Lower lobe of right lung (tissue), 2 donors: ENCODE measurements at places on chromosomes 3 and 15.

DNA sequence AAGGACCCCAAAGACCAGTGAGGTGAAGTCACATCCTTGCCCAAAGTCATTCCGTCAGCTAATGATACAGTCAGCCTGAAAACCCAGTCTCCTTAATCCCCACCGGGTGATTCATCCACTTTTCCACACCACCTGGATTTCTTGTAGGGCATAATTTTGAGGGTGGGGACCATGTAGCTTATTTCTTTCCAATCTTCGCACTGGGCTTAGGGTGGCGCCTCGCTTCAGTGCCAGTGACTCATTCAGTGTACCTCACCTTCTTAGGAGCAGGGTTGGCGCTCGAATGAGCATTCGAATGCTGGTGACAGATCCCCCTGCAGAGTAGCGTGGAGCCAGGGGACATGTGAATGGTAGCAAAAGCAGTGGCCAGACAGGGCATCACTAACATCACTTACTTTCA, 24.0 kb downstream of the BMF start:
- no peak for DNase-seq

DNA sequence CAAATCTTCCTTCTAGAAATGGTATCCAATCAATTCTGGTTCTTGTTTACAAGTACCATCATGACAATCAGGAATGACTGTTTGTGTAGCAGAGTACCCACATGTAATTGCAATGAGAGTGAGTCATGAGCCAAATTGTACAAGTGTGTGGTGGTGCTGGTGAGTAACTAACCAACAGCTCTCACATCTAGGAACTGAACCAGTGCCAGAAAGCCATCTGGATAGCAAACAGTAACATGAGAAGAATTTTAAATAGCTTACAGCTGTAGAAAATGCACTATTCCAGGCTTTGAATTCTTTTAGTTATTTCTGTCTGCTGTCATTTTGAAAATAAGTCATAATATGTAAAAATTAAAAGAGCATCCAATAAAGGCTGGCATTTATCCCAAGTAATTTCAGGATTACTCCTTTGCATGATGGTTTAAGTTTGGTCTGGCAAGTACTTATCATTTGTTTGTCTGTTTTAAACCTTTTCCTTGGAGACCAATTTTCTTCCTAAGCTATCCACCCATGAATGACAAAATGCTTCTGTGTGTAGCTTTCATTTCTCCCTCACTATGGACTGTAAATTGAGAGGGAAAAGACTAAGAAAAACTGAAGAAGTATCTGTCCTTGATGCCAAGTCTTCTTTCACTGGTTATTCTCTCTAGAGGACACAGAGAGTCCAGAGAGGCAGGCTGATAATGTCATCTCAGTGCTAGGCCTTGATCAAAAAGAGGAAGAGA, 60.0 kb downstream of the PIK3CB start:
- DNase-seq: no peak

DNA sequence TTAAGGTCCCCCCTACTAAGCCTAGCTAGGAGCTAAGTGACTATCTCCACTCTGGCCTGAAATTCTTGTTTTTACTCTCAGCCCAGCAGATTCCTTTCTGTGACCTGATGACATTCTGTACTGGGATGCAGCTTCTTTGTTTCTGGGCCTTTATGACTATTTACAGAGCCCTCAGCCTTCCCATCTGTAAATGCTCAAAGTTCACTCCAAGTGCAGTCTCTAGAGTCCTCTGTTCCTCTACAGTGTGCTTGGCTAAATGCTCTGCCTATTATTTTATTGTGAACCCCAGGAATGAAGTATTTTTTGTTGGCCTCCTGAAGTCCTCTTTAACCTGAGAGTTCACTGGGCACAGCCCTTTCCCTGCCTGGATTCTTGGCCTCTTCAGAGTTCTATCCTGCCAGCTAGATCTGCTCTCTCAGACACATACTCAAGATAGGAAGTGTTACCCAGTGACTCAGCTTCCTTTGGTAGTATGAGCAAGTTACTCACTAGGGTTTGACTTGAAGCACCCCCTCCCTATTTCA, 278.1 kb upstream of the P2RY1 start:
- DNase-seq: no peak

- no peak for DNase-seq
Measured at GRCh38 chr3:196883361-196883760, 15.6 kb downstream of the SENP5 start.

GRCh38 chr15:72196409-72197040, 1.1 kb downstream of the GRAMD2A start:
- no peak for DNase-seq

DNA sequence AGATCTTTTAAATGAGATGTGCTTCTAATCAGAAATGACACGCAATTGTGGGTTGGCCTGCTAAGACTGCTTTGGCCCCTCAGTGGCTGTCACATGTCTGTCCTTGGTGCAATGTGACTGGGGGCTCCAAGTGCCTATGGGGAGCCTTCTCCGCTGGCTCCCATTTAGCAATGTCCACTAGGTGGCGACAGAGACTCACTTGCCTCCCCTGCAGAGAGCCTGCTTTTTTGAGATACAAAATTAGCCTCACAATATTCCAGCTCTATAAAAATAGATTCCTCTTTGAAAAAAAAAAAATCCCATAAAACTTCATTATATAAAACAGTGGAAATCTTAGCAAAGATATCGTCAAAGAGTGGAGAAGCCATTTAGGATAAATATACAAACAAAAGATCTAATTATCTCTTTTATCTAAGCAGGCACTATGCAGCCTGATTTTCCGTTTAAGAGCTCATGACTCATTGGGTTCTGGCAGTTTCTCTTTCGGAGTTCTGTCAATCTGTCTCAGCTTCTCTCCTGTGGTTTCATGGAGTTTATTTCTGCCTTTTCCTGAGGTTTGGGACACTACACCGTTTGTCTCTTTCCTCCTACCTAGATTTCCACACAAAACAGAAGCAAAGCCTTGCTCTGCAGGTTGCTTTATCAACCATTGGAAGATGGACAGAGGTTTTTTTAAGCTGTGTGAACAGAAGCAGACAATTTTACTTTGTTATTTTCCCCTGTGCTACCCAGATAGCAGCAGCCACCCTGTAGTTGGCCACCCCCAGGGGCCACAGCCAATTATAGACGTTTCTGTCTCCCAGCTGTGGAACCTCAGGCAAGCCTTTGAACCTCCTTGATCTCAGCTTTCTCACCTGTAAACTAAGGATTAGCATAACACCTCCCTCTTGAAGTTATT, 68.4 kb upstream of the TNFAIP8L3 start:
- DNase-seq: peak; percentile 61

DNA sequence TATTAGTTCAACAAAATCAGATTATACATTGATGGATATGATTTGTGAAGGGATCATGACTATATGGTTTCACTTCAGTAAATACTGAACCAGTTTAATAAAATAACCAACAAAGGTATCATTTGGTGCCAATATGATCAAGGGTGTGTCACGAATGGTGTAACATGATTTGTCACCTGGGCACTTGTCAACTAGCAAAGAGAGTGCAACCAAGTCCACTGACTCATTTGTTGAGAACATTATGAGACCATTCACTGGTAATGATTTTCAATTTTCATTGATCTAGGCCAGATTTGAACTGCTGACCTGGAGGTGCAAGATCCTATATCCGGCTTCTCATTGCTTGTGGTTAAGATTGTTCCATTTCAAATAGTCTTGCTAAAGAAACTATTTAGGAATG, 1037.9 kb downstream of the ROBO2 start:
- no peak for DNase-seq
